ENCODE measurements at places on chromosomes 13 and 19.

GRCh38 chr13:77740097-77740735 lies 42.7 kb downstream of the SLAIN1 start:
- no peak for DNase-seq

DNA sequence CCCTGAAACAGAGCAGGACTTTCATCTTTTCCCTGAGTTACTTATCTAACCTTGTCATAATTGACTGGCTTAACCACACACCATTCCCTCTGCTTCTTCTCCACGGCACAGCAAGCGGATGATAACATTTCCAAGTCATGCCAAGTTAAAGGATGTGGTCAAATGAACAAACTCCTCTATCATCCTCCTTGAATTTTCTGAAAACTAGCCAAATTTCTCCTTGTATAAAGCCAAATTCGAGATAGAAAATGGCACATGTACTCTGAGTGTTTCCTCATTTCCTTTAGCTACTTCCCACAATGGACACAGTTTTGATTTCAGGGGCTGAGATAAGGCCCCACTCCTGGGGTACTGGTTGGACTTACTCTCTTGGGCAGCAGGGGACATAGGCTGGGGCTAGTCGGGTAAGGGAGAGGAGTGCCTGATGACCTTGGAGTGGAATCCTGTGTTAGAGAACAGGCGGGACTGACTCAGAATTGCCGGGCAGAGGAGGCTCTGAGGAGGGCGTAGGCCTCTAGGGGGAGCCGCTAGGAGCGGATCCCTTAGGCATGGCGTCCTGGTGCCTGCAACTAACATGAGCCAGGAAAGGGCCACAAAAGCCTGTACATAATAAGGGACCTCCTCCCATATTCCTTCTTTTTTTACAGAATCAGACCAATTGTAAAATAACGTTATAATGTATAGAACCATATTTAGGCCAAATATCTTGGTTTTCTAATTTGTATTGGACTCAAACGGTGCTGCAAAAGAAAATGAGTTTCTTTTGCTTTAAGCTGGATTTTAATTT lies 20.3 kb upstream of the TMTC4 start:
- DNase-seq = no peak

DNA sequence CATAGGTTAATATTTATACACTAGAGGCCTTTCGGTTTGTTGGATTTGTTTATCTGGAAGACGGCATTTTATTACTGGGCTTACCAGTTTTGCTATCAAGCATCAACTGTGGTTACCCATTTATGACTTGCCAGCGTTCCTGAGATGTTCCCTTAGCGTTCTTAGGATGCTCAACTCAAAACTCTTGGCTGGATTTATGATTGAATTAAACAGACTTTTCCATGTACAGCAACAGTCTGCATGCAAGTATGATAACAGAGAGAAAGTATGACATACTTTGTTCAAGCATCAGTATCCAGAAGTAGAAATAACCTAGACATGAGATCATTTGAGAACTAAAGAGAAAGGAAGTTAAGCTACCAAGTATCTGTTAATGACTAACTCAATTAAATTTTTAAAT lies 29.9 kb upstream of the RNF113B start:
- DNase-seq = peak; percentile 33

DNA sequence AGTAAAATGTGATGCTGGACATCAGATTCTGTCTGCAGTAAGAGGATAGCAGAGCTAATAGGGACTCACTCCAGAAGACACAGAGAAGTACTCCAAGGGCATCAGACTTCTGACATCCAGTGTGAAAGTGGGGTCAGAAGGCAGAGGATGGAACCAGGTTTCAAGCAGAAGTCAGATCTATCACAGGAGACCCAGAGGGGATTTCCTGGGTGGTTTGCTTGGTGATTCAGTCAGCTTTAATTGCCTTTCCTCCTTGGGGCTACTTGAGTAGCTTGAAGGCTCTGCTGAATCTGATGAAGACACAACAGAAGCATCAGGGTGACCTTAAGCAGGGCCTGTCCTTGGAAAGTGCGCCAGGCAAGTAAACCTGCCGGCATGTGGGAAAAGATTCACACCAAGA lies 300.6 kb downstream of the COG6 start:
- no peak for DNase-seq

DNA sequence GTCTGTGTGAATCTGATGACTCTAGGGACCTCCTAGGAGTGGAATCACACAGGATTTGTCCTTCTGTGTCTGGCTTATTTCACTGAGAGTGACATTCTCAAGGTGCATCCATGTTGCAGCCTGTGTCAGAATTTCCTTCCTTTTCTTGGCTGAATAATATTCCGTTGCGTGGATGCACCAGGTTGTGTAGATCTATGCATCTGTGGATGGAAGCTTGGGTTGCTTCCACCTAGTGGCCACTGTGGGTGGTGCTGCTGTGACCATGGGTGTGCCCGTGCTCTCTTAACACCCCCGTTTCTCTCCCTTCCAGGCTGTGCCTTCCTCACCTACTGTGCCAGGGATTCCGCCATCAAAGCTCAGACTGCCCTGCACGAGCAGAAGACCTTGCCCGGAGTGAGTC lies 26.2 kb downstream of the CELF5 start:
- no peak for DNase-seq

- no peak for DNase-seq
These were observed 50.9 kb downstream of the CCDC70 start for GRCh38 chr13:51912511-51913225.

DNA sequence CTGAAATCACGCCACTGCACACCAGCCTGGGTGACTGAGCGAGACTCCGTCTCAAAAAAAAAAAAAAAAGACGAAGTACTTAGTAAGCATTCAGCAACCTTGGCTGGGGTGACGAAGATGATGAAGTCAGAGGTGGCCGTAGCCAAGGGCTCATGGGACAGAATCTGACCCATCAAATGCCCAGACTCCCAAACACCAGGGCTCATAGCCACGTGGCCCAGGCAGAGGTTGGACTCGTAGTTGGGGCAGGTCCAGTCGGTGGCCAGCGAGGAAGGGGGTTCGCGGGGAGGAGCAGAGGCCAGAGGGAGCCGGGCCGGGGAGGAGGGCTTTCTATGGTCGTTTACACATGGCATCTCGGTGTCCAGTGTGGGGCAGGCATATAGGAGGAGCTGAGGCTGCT lies 52.1 kb upstream of the EHD2 start:
- DNase-seq = no peak

GRCh38 chr19:45920458-45920857 lies 5.9 kb upstream of the NANOS2 start:
- DNase-seq = no peak

DNA sequence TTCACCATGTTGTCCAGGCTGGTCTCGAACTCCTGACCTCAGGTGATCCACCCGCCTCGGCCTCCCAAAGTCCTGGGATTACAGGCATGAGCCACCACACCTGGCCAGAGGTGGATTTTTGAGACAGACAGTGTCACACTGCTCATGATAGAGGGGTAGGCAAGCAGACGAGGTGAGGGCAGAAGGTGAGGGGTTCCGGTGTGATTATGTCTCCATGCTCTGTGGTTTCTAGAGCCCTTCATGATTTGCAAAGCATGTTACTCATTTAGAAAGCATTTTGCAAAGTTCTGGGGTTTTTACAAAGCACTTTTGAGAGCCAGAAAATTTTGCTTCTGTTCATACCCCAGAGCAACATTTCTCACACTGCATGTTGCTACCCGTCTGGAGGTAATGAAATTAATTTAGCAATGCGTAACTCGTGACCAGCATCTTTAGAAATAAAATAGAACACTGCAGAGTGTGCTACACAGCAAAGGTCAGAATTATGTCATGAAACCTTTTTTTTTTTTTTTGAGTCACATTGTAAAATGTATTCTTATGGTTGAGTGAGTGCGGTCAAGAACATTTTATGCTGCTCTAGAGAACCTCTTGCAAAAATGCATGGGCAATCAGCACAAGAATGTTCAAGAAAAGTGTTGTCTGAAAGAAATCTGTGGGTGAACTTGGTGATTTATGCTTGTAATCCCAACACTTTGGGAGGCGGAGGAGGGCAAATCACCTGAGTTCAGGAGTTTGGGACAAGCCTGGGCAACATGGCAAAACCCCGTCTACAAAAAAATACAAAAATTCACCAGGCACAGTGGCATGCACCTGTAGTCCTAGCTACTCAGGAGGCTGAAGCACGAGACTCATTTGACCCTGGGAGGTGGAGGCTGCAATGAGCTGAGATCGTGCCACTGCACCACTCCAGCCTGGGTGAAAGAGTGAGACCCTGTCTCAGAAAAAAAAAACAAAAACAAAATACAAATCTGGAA lies 58.0 kb downstream of the MAP4K1 start:
- DNase-seq = no peak

- no peak for DNase-seq
These were observed 14.5 kb downstream of the NLRP12 start for GRCh38 chr19:53809518-53810186.

DNA sequence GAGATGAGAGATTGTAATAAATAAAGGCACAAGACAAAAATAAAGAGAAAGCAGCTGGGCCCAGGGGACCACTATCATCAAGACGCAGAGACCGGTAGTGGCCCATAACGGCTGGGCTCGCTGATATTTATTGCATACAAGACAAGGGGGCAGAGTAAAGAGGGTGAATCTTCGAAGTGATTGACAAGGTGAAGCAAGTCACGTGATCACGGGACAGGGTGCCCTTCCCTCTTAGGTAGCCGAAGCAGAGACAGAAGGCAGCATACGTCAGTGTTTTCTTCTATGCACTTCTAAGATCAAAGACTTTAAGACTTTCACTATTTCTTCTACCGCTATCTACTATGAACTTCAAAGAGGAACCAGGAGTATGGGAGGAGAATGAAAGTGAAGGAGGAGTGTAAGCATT lies 4.6 kb upstream of the PRKCG start:
- no peak for DNase-seq

- DNase-seq = no peak
These were observed 9.5 kb downstream of the MAN2B1 start for GRCh38 chr19:12656899-12657571.

DNA sequence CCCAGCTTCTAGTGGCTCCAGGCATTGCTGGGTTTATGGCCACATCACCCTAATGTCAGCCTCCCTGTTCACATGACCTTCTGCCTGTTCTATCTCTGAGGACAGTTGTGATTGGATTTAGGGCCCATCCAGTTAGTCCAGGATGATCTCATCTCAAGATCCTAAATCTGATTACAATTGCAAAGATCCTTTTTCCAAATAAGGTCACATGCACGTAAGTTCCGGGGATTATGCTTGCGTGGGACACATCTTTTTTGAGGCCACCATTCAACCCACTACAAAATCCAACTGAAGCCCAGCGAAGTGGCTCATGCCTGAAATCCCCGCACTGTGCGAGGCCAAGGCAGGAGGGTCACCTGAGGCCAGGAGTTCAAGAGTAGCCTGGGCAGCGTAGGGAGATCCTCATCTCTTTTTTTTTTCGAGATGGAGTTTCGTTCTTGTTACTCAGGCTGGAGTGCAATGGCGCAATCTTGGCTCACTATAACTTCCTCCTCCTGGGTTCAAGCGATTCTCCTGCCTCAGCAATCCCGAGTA lies 12.3 kb downstream of the PLD3 start:
- DNase-seq = no peak

GRCh38 chr13:44046428-44046827 lies 166.7 kb downstream of the LACC1 start:
- no peak for DNase-seq

- no peak for DNase-seq
These were observed 484.7 kb downstream of the DACH1 start for GRCh38 chr13:71382285-71382684.

GRCh38 chr19:15811476-15811875 lies 4.0 kb downstream of the OR10H1 start:
- no peak for DNase-seq

DNA sequence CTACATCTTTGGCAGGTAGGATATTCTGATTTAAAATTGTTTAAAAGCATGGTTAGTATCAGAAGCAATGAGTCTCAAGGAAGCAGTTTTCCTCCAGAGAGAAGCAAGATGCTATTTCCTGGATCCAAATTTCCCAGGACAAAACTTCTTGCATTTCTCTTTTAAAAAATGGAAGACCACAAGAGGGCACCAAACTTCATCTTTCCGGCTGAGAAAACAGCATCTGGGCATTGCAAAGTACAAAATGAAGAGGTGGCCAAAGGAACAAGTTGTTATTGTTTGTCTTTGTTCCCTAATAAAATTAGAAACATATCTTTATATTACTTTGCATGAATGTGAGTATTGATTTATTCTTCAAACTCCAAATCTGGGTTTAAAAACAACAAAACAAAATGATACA lies 60.0 kb upstream of the LRCH1 start:
- DNase-seq = peak; percentile 28

- no peak for DNase-seq
These were observed 3.6 kb downstream of the CD37 start for GRCh38 chr19:49338691-49339300.

DNA sequence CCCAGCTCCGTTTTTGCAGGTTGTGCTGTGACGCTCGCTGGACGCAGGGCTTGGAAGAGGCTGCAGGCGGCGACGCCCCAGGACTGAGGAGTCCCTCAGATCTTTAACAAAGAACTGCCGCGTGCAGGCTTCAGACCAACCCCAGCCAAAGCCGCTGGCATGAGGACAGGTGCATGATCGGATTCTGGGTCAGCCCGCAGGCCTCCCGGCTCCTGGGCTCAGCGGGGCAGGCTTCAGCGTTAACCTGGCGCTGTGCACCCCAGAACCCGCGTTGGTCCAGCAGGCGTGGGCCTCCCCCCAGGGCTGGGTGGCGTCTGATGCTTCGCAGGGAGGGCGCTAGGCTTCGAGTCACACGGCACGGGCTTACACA lies 920 bp upstream of the TIMM13 start:
- no peak for DNase-seq

GRCh38 chr13:89514534-89515312 lies 1832.8 kb upstream of the MIR17HG start:
- peak; percentile 20 for DNase-seq

GRCh38 chr13:49840266-49840665 lies 47.8 kb upstream of the KPNA3 start:
- DNase-seq = no peak

DNA sequence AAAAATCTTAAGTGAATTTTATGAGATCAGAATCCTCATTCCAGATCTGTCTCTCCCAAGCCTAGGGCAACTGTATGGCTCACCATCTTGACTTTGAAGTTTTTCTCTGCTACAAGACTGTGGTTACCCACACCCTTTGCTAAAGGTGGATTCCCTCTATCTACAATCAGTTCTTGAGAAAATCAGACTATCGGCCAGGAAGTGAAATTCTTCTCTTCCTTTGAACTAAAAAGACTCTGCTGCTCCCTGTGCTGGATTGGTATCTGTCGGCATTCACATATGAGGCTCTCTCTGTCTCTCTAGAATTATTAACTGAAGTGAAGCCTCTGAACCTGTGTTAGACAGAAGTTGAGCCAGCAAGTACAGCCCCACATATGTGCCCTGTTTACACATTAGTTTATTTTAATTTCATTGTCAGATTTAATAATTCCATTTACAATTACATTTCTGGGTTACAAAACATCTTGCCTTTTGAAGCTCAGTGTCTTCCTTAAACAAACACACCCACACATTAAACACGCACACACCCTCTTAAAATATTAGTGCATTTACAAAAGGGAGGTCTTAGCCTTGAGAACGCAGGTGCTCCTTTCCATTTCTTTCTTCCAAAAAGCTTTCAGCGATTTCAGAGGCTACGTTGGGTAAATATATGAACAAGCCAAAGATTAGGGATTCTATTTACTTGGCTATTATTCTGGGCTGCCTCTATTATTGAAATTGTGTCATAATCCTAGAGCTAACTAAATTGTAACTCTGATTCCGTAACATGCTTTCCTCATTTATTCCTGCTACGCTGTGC lies 145.7 kb downstream of the MIPEP start:
- no peak for DNase-seq

All from fibroblast of the conjunctiva (primary cell).